ENCODE measurements at places on chromosomes 5 and 9.

DNA sequence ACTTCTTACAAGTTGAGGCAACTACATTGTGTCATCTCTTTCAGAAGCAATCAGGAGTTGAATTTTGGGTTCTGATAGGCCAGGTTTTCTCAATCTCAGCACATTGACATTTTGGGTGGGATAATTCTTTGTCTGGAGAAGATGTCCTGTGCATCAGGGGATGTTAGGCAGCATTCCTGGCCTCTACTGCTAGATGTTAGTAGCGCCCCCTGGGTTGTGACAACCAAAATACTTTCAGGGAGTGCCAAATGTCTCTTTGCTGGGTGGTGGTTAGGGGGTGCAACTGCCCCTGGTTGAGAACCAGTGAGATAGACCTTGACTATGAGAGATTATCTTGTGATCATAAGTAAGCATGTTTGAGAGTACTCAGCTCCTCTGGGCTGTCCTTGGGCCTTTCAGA is 164.3 kb upstream of the KLF9 start:
- no peak for DNase-seq

GRCh38 chr5:62309107-62309506 is 3.1 kb downstream of the KIF2A start:
- no peak for DNase-seq

- DNase-seq: no peak
These were observed 958.3 kb upstream of the DMAC1 start for GRCh38 chr9:8757881-8758280.

GRCh38 chr9:88326015-88326414 is 62.2 kb upstream of the SPIN1 start:
- DNase-seq: no peak

- DNase-seq: no peak
These were observed 58.7 kb upstream of the CTSL start for GRCh38 chr9:87667164-87667738.

DNA sequence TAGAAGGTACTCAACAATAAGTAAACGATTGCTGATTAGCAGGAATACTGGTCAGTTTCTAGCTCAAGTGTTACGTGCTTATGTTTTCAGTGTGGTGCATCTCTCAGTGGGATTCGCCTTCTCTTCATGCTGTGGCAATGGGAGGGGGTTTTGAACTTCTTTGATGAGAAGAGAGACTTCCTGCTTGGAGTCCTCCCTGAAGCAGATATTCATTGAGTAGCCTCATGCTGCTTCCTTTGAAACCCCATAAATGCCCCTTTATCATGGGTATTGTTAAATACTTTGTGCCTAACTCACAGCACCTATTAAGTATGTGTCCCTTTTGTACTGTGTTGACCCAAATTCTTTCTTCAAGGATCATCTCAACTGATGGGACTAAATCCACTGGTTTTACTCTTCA is 116.5 kb downstream of the DOCK8 start:
- no peak for DNase-seq

- DNase-seq: no peak
These were observed 34.4 kb upstream of the ELL2 start for GRCh38 chr5:95995962-95996489.

GRCh38 chr9:14750821-14751220 is 28.3 kb upstream of the CER1 start:
- DNase-seq: no peak

DNA sequence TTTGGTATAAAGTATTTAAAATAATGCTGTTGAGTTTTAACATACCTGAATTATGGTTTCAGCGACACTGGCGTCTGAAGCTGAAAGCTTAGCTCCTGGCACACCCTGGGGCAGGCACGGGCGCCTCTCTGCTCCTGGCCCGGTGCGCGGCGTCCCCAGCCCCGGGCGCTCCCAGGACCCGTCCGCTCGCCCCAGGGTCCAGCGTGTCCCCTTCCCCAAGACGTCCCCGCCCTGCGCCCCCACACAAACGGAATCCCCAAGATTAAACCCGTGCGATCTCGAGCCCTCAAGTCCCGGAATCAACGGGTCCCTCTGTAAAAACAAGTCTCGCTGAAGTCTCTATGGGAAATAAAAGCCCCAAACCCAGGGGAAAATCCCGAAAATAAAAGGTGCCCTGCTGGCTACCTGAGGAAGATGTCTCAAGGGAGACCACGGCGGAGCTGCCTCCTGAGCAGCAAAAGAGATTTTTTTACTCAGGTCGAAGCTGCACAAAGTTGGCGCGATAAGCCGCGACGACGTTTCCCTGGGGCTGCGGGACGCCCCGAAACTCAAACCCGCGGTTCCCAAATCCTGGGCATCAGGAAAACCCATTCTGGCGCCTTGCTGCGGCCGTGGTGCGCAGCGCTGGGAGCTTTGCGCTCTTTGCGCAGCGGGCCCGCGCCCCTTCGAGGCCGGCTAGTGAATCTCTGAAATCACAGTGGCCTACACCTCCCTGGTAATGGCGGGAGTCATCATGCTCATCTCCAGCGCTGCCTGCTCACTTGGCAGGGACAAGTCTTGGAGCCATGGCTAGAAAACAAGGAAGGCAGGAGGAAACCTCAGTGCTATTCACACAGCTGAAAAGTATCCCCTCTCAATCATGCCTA is 6.3 kb upstream of the IFNA8 start:
- no peak for DNase-seq

GRCh38 chr5:126998895-126999570 is 31.3 kb downstream of the MARCHF3 start:
- no peak for DNase-seq

- no peak for DNase-seq
These were observed 6.8 kb upstream of the C9orf152 start for GRCh38 chr9:110214586-110215355.

GRCh38 chr9:134891713-134892112 is 11.1 kb downstream of the FCN2 start:
- DNase-seq: no peak

GRCh38 chr9:91158946-91159345 is 202.8 kb downstream of the AUH start:
- DNase-seq: no peak

- DNase-seq: no peak
These were observed 278.1 kb upstream of the DAB2 start for GRCh38 chr5:39702928-39703327.

GRCh38 chr5:97019435-97020117 is 83.7 kb downstream of the LNPEP start:
- no peak for DNase-seq

DNA sequence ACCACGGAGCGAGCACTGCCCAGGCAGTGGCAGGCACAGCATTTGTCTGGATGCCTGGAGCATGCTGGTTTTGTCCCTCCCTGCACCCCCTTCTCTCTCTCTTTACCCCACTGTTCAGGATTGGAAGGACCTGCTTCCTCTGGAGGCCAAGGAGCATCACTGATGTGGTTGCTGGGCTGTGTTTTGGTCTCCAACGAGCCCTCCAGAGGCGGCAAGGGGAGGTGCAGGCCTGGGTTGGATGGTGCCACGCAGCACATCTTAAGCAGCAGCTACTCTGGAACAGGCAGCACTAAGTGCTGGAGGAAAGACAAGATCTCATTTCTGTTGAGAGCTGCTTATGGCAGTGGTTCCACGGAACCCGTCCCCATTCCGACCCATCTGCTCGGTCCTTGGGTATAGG is 139.6 kb downstream of the CMYA5 start:
- DNase-seq: no peak

DNA sequence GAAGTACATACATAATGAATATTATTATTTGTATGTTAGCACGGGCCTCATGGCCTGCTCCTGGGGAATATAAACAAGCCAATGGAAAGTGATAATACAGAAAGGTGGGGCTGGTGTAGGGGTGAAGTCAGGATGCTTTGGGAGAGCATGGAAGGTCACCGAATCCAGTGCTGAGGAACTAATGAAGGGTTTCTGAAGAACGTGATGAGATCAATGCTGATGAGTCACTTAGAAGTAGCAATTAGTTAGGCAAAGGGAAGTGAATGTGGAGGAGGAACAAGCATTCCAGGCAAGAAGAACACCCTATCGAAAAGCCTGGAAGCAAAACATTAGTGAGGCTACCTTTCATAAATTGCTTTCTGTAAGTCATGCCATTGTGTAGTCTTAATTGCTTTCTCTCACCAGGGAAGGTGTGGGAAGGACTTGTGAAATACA is 2.1 kb downstream of the ANXA1 start:
- no peak for DNase-seq

DNA sequence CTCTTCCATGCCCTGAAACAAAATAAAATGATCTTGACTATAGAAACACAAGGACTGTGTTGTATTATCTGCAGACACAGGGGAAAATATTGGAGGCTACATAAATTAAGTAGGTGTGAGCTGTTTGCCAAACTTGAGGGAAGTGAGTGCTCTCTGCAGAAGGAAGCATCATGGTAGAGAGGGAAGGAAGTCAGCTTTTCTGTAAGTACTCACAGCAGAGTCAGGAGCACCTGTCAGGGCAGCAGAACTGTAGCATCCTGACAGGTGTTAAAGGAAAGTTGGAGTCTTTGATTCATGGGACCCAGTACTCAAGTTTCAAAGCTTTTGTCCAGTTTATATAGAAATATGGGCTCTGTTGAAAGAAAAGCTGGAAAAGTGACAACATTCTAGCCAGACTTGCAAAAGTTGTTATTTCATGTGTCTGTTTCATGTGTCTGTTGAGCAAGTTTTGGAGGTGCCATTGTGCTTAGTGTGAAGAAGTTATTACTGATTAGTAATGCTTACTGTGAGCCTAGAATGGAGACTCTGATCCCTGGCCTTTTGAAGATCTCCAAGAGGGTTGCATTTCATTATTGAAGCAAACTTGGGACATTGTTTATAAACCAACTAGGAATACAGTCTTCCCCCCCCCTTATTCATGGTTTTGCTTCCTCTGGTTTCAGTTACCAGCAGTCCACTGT is 194.7 kb downstream of the SPATA31D1 start:
- DNase-seq: no peak

DNA sequence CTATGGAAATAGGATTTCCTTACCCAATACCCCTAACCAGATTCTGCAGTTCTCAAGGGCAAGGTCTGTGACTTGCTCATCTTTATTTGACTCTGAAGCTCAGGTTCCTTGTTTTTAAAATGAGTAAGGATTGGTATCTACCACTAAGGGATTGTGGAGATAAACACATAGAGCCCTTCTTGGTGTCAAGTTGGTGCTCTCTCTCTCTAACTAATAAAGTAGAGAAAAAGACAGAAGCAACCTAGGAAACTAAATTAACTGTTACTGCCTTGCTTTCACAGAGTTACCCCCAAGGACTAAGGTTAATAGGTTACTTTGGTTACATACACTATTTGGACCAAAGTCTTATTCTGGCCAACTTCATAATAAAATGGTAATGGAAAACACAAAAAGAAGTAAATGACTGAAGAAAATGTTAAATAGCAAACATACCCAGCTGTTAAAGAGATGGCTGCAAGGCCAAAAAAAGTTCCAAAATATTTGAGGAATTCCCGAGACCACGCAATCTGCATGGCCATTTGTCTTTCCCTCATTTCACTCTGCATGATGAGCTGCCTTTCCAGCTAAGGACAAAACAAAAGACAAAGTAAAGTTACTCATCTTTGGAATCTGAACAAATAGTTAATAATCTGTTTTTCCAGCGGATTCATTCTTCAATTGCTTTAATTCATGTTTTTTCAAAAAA is 21.8 kb upstream of the RLN1 start:
- DNase-seq: no peak

DNA sequence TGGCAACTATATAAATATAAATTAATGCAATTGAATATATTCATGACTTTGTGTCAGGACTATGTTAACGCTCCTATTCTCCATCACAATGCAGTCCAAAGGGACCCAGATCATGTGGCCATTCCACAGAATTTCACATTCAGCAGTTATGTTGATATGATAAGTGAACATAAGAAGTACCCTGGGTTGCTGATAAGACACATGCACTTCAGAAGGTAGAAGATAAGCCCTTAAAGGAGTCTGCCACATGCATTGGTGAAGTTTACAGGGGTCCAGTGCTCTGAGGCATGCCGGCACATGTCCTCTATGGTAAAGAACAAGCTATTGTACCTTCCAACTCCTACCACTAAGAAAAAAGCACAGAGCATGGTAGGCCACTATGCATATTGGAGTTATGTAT is 76.4 kb downstream of the PHAX start:
- no peak for DNase-seq

GRCh38 chr9:79824265-79824664 is 252.5 kb downstream of the TLE4 start:
- no peak for DNase-seq

DNA sequence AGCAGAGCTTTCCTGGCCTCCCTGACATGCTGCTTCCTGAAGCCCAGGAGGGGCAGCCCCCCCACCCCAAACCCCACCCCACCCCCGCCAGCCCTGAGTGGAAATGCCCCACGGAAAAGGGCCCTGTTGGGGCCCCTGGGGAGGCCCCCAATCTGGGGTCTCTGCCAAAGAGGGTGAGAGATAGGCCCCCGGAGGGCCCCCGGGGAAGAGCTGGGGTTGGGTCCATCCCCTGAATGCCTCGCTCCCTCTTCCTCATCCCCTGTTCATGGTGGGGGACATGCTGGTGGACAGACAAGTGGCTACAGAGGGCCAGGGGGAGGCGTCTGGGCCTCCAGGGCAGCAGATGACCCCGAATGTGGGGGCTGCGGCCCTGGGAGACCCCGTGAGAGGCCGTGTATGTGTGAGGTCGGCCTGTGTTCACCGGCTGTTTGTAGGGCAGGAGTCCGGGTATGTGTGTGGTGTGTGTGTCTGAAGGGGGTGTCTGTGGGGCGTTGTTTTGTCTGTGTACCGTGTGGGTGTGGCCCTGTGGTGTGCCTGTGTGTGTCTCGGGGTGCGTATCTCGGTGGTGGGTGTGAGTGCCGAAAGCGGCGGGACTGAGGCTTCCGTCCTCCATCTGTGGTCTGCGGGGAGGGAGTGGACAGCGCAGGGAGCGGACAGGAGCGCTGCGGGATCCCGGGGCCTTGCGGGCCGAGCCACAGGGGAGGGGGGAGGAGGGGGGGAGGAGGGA is 11.3 kb downstream of the C9orf50 start:
- DNase-seq: no peak

GRCh38 chr9:17394881-17395510 is 183.9 kb upstream of the SH3GL2 start:
- DNase-seq: no peak

- no peak for DNase-seq
These were observed 73.3 kb downstream of the NTNG2 start for GRCh38 chr9:132235125-132235524.
